ENCODE measurements at places on chromosomes 12 and 14.

DNA sequence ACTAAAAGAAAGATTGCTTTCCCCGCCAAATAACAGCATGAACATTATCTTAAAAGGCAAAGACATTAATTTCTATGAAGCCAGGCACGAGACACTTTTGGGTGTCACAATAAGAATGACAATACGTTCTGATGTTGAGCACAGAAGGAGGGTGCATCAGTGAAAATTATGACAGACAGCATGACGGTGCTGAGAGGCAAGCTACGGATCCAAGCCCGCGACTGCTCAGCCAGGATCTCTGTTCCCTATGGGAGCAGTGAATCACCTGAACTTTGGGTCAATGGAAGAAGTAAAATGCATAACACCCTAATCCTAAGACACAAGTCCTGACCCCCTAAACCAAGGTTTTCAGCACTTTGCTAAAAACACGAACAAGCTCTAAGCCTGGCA is 51.7 kb downstream of the SLC25A47 start:
- DNase-seq, result no peak

DNA sequence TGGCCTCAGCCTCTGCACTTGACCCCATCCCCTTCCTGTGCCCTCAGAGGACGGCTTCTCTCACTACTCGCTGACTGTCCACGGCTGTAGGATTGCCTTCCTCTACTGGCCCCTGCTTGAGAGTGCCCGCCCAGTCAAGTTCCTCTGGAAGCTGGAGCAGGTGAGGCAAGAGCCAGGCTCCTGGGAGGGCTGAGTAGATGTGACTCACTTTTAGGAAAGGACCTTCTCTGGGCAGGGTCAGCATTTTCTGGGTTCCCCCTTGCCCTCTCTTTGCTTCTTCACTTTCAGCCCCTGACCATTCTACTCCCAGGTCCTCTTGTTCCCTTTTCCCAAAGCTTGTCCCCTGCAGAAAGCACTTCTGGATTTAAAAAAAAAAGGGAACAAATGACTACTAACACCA is 7.7 kb downstream of the CLSTN3 start:
- no peak for DNase-seq

DNA sequence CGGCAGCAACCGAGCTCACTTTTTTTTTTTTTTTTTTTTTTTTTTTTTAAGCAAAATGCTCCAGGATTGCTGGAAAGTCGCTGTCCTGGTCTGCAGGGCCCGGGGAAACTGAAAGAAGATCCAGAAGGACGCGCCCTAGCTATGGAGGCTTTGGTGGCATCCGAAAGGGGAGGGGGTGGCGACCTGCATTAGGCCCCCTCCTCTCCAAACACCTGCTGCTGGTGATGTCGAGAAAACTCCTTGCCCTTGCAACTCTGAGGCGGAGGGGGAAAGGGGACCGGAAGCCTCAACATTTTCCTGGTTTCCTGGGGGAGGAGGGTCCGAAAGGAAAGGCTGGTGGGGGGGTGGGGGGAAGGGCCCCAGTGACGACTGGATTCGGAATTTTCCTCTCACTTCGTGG is 421.1 kb downstream of the VRK1 start:
- DNase-seq, result no peak

DNA sequence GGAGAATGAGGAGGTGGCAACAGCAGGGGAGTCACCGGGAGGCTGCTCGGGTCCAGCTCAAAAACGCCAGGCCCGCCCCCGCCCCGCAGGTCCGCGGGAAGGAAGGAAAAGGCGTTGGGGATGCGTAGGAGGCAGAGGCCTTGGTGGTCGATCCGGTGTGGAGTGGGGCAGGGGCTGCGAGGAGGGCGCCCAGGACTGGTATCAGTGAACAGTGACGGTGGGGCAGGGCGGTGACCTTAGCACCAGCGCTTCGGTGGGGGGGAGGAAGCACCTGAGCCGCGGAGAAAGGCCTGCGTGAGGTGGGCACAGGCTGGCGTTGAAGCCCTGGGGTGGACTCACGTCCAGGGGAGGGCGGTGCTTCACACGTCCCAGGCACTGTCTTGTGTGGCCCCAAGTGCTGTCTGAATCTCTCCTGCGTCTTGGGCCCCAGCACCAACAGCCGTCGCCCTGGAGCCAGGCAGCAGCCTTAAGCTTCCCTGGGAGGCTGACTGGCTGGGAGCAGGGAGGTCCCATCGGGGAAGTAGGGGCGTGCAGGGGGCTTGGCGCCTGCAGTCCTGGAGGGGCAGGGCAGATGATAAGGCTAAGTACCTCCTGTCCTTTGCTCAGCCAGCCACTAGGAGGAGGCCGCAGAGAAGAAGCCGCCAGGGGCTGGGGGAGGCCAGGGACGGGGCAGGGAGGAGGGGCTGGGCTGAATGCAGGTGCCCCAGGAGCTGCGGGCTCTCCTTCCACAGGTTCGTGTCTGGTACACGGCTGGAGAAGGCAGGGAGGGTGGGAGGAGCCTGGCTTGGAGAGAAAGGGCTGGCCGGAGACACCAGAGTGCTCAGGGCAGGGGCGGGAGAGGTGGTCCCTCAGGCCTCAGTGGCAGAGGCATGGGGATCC is 26.5 kb downstream of the ZBTB42 start:
- DNase-seq, result peak; percentile 38

- DNase-seq, result no peak
Observed at GRCh38 chr12:55719371-55719770, 822 bp upstream of the RDH5 start.

DNA sequence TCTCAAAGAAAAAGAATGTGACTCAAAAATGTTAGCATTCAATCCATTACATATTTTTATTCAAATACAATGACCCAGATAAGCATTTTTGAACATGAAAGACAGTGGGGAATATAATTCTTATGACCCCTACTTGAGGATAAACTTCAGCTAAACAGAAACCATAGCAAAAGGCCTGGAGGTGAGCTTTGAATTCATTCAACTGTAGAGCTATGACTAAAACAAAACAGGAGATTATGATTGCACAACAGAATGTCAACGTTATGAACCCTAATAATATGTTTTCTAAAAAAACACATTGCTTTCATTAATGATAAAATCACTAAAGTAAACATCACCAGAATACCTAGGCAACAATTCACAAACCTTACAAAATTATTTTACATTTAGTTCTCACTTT is 27.8 kb downstream of the EFCAB11 start:
- DNase-seq, result no peak

GRCh38 chr12:34606749-34607519 is 584.6 kb downstream of the ALG10 start:
- DNase-seq, result no peak

Measured in activated CD4-positive, alpha-beta T cell treated with anti-CD3 and anti-CD28 coated beads for 1 hour (primary cell).